ENCODE measurements at places on chromosomes 4 and X. TPM values are rescaled to one million over a fixed set of nuclear protein-coding genes. Genes with fewer than 3 reads are reported as not detected.

CYTL1 gene
- not detected for total RNA-seq

PPP1R2C gene
- not detected for total RNA-seq

ATP2B3 gene
- total RNA-seq = not detected

SCML2 gene
- total RNA-seq = 1.1 TPM

SSX4B gene
- total RNA-seq = not detected
